Prostate gland (tissue), 2 donors: ENCODE measurements at places on chromosomes 11 and 22. TPM values are rescaled to one million over a fixed set of nuclear protein-coding genes. Genes with fewer than 3 reads are reported as not detected.

GRCh38 chr11:126969865-126970479, 30.6 kb downstream of the KIRREL3 start:
- DNase-seq, result no peak

DNA sequence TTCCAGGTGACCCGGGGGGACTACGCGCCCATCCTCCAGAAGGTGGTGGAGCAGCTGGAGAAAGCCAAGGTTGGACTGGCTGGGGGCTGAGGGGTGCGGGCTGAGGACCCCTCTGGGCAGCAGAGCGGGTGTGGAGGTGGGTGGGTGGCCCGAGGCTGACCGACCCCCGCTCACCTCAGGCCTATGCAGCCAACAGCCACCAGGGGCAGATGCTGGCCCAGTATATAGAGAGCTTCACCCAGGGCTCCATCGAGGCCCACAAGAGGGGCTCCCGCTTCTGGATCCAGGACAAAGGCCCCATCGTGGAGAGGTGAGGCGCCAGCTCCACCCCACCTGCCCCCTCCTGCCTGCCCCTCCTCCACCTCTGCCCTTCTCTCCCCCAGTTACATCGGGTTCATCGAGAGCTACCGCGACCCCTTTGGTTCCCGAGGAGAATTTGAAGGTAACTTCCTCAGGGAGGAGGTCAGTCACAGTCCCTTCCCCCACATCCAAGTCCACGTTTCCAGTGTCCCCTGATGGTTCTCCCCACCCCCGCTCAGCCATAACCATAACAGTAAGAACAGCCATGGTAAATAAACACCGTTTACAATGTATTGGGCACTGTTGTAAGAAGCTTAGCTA, 11.2 kb downstream of the DPP3 start:
- DNase-seq, result no peak

- DNase-seq, result no peak
Observed at GRCh38 chr11:130631119-130631518, 182.7 kb downstream of the ADAMTS15 start.

DNA sequence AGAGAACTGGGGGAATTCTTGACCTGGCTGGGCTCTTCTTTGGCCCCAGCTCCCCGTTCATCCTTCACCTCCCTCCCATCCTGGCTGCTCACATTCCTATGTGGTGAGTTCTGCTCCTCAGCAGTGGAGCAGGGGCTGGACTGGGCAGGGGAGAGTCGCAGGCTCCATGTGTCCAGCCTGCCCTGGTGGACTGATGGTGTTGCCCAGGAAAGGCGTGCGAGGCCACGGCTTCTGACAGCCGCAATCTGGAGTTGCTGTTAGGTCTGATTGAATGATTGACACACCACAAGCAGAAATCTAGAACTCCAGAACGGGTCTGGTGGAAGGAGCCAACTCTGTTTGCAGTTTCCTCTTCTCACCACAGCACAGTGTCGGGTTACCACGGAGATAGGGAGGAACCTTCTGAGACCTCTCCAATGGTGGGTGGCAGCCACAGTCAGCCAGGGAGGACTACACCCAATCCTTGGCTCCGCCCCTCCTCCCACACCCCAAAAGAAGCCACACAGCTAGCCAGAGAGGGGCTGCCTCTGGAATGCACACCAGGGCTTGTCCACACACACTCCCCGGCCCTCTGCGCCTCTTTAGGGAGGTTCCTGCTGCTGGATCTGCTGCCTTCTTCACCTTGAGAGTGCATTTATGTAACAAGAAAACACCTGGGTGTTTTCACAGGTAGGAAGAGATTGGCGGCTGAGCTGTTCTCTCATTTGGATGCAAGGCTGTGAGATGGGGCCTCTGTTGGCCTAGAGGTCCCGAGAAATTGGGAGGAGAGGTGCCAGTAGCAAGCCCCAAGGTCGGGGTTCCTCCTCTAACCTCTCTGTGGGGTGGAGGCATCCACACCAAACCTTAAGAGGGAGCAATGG, 56.4 kb upstream of the CD44 start:
- no peak for DNase-seq

DNA sequence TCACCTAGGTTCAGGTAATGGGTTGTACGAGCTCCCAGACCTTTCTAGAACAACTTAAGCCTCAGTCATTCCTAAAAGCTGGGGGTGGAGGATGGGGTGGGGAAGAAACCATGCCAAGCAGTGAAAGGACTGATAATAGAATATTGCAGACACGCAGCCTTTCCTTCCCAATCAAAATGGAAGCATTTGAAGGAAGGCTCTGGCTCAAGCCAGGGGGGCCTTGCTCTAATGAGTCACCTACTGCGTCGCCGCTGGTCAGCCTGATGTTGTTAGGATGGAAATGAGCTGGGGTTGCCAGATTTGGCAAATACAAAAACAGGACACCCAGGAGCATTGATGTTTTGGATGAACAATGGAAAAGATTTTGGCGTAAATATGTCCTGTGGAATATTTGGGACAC, 6.2 kb downstream of the SYT12 start:
- DNase-seq, result no peak

DNA sequence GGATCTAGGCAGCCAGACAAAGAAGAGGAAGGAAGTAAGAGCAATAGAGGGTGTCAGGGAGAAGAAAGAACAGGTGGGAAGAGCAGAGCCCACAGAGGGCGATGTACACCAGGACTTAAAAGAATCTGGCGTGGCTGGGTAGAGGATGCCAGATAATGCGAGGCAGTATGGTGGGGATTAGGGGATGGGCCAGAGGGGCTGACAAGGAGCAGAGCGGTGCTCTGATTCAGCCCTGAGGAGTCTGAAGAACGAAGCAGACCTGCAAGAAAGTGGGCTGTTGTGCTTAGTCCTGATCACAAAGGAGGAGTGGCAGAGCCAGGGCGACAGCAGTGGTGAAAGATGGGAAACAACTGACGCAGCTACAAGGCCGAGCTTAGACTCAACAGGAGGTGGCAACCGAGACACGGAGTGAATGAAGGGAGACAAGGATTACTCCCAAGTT, 163.7 kb downstream of the LARGE1 start:
- DNase-seq, result no peak

GRCh38 chr11:57546869-57547475, 9.6 kb downstream of the SMTNL1 start:
- no peak for DNase-seq

DNA sequence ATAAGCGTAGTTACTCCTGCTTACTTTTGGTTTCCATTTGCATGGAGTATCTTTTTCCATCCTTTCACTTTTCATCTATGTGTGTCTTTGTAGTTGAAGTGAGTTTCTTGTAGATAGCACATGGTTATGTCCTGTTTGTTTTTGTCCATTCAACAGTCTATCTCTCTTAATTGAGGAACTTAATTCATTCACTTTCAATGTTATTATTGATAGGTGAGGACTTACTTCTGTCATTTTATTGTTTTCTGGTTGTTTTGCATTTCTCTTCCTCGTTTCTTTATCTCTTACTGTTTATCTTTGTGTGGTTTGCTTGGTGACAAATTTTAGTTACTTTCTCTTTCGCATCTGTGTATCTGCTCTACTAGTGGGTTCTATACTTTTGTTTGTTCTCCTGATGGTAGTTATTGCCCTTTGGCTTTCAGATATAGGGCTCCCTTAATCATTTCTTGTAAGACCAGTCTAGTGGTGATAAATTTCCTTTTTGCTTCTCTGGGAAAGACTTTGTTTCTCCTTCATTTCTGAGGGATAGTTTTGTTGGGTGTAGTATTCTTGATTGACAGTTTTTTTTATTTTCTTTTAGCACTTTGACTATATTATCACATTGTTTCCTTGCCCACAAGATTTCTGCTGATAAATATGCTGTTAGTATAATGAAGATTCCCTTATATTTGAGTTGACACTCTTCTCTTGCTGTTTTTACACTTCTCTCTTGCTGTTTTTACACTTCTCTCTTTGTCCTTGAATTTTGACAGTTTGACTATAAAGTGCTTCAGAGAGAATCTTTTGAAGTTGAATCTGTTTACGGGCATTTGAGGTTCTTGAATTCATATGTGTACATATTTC, 9.0 kb upstream of the RAG1 start:
- DNase-seq, result no peak

Gene CD3G
- total RNA-seq, result 1.2 TPM

Gene GVQW3
- total RNA-seq, result 2.5 TPM

Gene DDI1
- total RNA-seq, result not detected
